ENCODE measurements at places on chromosomes 7 and 10.

DNA sequence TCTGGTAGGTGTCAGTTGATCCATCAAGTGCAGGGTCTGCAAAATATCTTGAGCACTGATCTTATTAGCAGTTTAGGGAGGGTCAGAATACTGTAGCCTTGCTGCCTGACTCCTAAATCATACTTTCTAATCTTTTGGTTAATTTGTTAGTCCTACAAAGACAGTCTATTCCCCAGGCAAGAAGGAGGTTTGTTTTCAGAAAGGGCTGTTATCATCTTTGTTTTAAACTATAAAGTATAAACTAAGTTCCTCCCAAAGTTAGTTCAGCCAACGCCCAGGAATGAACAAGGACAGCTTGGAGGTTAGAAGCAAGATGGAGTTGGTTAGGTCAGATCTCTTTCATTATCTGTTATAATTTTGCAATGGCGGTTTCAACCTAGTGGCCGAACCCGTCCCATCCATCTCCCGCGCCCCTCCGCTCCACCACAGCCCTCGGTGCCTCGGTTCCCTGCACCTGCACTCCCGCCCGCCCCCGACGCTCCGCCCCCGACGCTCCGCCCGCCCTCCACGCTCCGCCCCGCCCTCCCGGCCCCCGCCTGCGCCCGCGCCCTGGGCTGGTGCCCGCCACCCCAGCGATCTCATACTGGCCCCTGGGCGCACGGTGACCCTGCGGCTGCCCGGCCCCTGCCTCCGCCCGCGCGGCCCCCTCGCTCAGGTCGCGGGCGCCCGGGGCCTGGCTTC lies at the start of gene ADCK2:
TSS of gene ADCK2 (plus strand) at position 564 of the 681 bp plus-strand sequence. CDS start 386 bp downstream, outside the sequence.
- DNase-seq: no peak

DNA sequence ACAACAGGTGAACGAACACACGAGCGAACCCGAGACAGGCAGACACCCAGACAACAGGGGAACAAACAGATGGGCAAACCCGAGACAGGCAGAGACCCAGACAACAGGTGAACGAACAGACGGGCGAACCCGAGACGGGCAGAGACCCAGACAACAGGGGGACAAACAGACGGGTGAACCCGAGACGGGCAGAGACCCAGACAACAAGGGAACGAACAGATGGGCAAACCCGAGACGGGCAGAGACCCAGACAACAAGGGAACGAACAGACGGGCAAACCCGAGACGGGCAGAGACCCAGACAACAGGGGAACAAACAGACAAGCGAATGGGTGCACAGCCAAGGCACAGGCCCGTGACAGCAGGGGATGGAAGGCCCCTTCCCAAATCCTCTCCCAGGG lies 264.7 kb downstream of the ELFN1 start:
- no peak for DNase-seq

DNA sequence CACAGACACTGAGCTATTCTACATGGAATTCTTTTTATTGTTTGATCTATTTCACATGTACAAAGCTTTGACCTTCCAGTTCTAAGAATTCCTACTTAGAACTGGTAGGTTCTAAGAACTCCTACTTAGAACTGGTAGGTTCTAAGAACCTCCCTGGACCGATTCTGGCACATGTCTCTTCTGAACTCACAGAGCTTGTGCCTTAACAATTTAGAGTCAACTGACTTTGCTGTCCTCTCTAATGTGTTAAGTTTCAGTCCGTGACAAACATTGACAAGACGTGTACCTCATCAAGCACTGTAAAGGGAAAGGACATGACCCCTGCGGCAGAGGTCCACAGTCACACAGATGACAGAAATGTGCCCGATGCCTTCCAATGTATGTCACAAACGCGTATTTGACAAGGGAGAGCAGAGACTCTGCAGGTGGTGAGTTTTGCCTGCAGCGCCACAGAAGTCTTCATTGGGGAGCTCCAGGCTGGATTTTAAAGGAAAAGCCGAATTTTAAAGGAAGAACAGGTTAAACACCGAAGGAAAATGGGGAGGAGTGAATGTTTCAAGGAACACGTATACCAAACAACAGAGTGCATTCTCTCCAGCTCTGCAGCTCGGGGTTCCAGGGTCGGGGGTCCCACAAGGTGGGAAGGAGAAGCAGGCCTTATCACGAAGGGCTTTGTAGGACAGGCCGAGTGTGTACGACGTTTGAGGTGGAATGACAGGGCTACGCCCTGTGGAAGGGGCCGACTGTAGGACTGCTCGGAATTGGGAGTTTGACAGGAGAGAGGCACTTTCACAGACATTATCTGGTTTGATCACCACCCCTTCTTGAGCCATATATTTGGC lies 161.1 kb upstream of the KLF14 start:
- no peak for DNase-seq

GRCh38 chr10:58675321-58675720 lies 162.6 kb downstream of the BICC1 start:
- no peak for DNase-seq

DNA sequence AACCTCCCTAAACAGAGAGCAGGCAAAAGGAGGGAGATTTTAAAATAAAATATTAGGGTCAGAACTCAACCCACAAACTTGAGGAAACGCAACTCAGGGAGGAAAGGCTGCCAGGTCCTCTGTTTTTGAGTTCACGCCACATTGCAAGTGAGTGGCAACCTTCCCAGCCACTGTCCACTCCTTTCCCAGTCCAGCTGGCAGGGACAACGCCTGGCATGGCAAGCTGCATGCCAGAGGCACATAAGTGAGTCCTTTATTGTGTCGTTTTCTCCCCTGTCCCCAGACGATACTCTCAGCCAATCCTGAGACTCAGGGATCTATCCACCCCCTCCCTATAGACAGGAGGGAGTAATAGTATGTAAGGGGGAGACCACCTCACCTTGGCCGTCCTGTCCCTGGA lies 22.4 kb downstream of the FBXW4 start:
- no peak for DNase-seq

- DNase-seq: no peak
Observed at GRCh38 chr10:49605216-49605938, 4.7 kb upstream of the SLC18A3 start.

- DNase-seq: no peak
Observed at GRCh38 chr7:122935620-122936019, 49.4 kb upstream of the CADPS2 start.

DNA sequence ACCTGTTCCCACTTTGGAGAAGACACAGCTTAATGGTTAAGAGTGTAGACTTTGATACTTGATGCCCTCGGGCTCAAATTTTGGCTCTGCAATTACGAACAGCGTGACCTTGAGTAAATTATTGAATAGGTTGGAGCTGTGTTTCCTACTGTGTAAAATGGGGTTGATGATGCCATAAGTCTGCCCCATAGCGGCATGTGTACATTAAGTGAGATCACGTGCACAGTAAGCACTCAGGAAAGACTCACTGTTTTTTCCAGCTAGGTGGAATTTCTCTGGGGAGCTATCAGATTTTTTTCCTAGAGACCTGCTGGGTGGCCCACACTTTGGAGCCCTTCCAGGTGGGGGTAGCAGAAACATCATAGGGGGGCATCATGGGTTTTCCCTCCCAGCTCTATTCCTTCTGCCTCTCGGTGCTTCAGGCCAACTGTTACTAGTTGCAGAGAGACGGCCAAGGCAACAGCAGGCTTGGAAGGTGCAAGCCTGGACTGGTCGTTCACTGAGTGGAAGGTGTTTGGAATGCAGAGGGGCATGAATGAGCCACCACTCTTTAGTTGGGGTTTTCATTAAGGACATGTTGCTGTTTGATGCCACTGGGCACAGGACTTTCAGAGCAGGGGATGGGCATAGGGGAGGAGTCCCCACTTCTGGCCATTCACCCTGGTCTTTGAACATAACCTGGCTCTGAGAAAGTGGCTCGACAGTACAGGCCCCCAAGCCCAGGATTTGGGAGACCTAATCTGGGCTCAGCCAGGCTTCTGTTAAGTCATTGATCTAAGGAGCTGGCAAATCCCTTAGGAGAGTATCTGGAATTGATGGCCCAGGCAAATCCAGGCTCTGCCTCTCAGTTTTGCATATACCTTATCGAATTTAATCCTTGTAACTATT lies 64.0 kb downstream of the SYPL1 start:
- DNase-seq: no peak

GRCh38 chr10:124493214-124493882 lies 31.7 kb downstream of the LHPP start:
- DNase-seq: no peak

- DNase-seq: no peak
Observed at GRCh38 chr7:143455491-143455890, 12.2 kb downstream of the TAS2R60 start.

DNA sequence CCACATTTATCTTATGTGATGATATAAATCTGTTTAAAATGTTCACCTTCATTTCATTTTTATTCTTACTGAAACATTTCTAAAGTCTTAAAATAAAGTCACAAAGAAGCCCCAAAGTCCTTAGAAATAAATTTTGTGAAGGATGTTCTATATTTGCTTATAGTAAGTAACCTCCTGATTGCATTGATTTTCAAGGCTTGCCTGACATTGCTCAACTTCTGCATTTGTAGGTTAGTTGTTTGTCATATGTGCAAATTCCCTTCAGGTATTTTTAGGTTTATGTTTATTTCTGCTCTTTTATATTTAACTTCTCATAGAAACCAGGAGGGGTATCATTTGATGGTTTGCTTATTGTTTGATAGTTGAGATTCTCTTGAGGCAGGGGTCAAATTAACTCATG lies 417.8 kb downstream of the ARL4A start:
- DNase-seq: no peak

DNA sequence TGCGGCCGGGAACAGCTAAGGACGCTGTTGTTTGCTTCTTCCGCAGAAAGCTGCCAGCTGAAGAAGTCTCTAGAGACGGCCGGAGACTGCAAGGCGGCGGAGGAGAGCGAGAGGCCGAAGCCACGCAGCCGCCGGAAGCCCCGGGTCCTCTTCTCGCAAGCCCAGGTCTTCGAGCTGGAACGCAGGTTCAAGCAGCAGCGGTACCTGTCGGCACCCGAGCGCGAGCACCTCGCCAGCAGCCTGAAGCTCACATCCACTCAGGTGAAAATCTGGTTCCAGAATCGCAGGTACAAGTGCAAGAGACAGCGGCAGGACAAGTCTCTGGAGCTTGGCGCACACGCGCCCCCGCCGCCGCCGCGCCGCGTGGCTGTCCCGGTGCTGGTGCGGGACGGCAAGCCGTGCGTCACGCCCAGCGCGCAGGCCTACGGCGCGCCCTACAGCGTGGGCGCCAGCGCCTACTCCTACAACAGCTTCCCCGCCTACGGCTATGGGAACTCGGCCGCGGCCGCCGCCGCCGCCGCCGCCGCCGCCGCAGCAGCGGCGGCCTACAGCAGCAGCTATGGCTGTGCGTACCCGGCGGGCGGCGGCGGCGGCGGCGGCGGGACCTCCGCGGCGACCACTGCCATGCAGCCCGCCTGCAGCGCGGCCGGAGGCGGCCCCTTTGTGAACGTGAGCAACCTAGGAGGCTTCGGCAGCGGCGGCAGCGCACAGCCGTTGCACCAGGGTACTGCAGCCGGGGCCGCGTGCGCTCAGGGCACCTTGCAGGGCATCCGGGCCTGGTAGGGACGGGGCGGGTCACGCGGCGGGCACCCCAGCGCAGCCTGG lies 2.4 kb downstream of the NKX2-3 start:
- DNase-seq: peak; percentile 20

GRCh38 chr7:2105280-2105679 lies 127.5 kb downstream of the MAD1L1 start:
- no peak for DNase-seq

DNA sequence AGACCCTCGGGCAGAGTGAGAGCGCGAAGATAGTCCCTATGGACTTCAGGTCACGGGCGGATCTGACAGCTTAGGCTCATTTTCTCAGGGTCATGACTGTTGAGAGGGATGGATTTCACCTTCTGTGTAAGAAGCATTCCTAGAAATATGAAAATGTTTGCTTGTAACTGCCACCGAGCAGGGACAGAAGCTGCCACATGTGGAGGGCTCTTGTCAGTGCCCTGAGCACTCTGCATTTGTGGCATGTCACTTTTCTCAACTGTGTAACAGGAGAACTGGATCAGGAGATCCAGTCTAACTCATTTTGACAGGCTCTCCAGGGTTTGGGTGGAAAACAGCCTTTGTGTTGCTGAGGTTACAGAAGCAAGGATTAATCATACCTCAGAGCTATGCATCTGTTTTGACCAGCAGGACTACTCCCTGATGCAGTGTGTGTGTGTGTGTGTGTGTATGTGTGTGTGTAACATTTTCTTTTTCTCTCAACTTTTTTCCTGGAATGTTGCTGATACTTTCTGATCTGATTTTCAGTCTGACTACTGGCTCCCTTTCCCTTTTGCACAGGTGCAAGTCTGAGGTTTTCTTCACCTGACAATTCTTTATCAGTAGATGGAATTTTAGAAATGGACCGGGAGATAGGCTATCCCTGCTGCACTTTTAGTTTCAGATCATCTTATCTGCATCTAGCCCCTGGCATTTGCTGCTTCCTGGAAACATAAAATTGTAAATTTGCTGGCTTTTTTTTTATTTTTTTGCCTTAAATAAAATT lies 183.3 kb downstream of the STK31 start:
- peak; percentile 66 for DNase-seq

- peak; percentile 57 for DNase-seq
Observed at GRCh38 chr7:134755422-134756022, 23.9 kb upstream of the CALD1 start.

GRCh38 chr10:62093863-62094291 lies 174.8 kb downstream of the RTKN2 start:
- peak; percentile 94 for DNase-seq

- no peak for DNase-seq
Observed at GRCh38 chr7:112372101-112372500, 78.2 kb upstream of the IFRD1 start.

Data from fibroblast of pulmonary artery (primary cell).